ENCODE measurements at places on chromosomes 16 and 17.

DNA sequence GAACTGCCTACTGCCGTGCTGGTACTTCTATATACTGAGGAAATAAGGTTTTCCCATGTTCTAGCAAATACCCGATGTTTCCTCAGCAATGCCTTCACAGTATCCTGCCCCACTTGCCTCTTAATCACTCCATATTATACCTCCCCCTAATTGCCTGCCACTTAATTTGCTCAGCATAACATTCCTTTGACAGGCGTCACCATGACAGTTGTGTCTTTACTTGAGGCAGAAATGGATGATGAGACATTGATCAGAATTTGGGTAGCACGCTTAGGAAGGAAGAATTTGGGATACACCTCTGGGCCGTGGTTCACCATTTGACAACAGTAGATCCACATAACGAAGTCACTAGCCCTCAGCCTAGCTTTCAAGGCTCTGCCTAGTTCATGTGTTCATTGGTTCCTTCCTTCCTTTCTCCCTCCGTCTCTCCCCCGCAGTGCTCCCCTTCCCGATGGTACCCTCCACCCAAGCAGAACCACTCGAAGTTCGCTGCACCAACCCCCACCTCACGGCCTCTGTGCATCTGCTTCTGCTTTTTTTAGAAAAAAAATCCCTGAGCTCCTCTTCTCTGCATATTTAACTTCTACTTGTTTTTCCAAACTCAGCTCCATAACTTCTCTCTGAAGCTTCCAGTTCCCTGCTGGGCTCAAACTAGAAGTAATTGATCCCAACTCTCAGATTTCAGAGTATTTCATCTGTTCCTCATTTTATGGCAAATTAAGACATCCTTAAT, 19.4 kb downstream of the IQCK start:
- no peak for DNase-seq

GRCh38 chr17:27613433-27613832, 17.6 kb upstream of the LGALS9 start:
- DNase-seq: no peak

DNA sequence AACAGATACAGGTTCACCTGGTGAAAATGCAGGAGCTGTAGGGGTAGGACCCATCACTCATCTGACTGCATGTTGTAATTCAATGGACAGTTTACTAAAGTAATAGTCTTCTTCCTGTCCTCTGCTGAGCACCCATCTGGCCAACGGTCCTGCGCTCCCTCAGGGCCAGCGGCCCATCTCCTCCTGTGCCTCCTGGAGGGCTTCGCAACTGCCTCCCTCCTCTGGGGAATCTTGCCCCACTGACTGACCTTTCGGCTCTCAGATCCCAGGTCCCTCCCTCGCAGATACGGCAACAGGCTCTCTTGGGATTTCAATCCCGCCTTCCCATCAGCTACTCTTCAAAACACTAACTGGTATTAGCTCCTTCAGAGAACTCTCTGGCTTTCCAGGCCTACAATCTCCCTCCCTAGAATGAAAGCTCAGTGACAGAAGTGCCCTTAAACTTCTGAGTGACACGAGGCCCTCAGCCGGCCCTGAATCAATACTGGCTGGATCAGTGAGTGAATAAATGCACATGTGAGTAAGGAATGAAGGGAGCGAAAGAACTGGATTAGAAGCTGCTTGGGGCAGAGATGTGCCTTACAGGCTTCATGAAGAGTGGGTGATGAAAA, 1.3 kb downstream of the PEMT start:
- DNase-seq: no peak

DNA sequence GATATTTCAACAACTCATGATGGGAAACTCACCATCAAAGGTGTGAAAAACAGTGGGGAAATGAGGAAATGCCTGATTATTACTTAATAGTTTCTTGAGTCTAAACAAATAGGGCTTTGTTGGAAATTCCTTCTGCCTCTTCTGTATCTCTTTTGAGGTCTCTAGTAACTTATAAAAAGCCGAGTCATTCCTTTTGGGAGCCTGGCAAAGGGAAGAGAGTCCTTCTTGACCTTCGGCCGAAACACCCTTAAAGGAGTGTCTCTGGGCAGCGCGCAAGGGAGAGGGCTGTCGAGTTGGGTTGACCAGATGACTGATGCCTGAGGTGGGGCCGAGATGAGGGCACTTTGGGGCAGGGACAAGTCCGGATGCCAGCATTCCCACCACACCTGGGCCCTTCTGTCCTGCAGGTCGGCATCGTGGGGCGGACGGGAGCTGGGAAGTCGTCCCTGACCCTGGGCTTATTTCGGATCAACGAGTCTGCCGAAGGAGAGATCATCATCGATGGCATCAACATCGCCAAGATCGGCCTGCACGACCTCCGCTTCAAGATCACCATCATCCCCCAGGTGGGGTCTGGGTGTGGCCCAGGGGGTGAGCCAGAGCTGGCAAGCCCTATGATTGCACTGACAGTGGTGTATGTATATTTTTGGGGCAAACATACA, 89.2 kb downstream of the ABCC6 start:
- no peak for DNase-seq

GRCh38 chr16:70750893-70751467, 50.0 kb downstream of the VAC14 start:
- DNase-seq: no peak
